ENCODE measurements at places on chromosomes 7 and 10.

GRCh38 chr10:45144326-45145070 lies 143.8 kb downstream of the ZNF22 start:
- DNase-seq, result no peak

- no peak for DNase-seq
Measured at GRCh38 chr10:72056113-72056512, 32.2 kb downstream of the SPOCK2 start.

GRCh38 chr7:35253460-35253709 lies 515 bp downstream of the TBX20 start:
- no peak for DNase-seq

GRCh38 chr7:132609222-132609621 lies 33.0 kb upstream of the PLXNA4 start:
- DNase-seq, result no peak

DNA sequence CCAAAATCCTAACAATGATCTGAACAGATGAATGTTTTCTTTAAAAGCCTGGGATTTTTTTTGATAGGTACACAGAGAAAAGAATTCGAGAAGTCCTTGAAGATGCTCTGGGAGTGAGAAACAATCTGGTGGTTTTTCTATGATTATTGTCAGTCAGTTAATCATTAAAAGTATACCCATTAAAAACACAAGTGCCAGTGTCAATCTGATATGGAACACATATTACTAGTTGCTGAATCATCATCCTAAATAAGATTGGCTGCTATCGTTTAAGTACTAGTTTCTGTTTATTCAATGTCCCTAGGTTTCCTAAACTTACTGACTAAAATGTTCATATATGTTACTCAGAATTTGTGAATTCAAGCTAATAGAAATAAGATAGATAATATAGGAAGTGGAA lies 16.1 kb downstream of the COL28A1 start:
- no peak for DNase-seq

- no peak for DNase-seq
Measured at GRCh38 chr7:21972397-21972784, 26.7 kb upstream of the CDCA7L start.

DNA sequence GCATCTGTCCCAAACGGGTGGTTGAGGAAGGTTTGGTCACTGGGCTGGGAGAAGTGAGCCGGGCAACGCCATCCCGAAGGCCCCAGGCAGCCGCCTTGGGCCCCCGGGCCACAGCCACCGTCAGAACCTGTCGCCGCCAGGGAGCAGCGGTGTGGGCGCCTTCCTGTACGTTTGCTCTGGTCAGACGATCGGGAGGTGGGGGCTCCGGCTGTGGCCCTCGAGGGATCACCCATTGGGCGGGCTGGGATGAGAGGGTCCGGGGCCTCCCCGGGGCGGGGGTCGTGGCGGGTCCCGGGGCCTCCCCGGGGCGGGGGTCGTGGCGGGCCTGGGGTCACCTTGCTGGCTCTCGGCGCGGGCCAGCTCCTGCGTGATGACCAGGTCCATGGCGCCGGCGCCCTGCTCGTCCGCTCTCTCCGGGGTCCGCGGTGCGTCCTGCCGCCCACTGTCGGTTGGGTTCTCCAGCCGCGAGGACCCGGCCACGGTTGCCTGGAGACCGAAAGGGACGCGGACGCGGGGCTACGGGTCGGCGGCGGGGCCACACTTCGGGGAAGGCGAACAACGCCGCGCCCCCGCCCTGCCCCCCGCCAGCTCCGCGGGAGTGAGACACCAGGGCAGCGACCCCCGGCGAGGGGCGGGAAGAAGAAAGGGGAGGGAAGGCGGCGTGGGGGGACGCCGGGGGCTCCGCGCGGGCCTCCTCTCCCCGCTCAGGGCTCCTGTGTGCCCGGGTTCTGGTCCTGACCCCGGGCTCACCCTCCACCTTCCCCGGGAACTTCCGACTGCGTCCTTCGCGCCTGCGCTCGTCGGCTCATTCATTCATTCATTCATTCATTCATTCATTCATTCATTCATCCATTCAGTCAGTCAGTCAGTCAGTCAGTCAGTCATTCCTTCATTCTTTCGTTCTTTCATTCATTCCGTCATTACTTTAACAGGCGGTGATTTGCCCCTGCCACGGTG lies at the start of gene CFAP46:
CFAP46 (minus strand) TSS at position 470 of the 957 bp plus-strand sequence; CDS start at position 384, 86 bp downstream.
- no peak for DNase-seq

- no peak for DNase-seq
Measured at GRCh38 chr10:53356616-53357349, 584.2 kb upstream of the MBL2 start.

GRCh38 chr10:129785536-129785981 lies 178.5 kb downstream of the EBF3 start:
- no peak for DNase-seq

GRCh38 chr10:76497666-76498065 lies 1066.2 kb downstream of the LRMDA start:
- DNase-seq, result no peak

DNA sequence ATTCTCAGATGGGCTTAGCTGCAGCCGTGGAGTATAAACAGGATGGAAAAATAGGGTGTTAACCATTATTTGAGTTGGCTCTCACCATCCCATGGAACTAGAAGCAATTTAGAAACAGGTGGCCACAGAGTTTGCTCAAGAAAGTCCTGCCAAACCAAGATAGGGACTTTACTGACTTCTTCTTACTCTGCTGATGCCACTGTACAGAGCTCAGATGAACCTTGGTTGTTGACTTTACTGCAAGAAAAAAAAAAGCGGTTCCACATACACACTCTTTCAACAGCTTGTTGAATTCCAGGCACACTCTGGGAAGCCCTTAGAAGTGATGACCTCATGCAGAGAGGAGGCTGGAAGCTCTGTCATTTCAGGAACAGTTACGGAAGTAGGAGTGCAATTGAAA lies 753.4 kb downstream of the NRG3 start:
- DNase-seq, result no peak

- DNase-seq, result no peak
Measured at GRCh38 chr7:130492523-130493274, 814 bp downstream of the MEST start.

DNA sequence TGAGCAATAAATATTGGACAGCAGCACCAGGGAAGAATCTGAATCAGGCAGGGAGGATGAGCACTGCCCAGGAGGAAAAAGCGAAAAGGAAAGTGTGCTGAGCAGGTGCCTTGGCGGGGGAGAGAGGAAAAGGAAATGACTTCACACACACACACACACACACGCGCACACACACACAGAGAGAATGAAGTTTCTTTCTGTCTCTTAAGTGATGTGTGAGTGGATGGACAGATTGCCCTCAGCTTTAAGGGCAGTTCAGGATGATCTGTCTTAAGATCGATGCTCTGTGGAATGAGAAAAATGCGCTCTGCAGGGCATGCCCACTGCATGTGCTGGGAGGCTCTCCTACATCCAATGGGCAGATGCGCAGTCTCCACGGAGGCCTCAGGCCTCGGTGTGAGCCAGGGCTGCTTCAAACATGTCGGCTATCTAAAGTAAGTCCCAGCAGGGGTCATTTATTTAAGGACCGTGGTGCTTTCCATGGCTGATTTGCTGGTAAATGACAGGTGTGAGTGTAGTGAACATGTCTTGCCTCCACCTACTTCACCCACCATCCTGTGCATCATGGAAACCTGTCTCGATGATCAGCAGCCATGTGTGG lies 2.5 kb upstream of the ACBD5 start:
- peak; percentile 64 for DNase-seq

DNA sequence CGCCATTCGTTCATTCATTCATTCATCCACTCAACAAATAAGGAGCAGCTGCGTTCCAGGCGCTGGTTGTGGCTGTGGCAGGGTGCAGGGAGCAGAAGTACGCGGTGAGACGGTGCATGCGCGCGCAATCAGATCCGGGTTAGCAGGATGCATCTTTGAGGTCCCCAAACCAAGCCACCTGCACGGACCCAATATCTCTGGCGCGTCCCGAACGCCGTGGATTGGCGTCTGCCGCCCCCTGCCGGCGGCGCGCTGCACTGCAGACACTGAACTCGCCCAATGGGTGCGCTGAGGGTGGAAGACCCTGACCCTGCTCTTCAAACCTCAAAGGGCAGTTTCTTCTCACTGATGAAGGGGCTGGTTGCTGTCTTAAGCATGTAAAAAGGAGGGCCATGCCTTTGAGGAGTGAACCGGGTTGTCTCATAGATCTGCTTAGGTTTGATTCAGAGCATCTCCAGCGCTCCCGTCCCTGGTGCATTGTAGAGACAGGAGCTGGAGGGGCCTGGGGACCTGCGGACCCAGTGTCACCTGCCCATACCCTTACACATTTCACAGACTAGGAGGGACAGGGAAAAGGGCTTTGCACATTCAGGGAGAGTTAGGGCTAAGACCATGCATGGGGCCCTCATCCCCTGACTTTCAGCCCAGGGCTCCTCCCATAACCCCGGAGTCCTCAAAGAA lies 102.5 kb downstream of the RAMP3 start:
- peak; percentile 60 for DNase-seq

DNA sequence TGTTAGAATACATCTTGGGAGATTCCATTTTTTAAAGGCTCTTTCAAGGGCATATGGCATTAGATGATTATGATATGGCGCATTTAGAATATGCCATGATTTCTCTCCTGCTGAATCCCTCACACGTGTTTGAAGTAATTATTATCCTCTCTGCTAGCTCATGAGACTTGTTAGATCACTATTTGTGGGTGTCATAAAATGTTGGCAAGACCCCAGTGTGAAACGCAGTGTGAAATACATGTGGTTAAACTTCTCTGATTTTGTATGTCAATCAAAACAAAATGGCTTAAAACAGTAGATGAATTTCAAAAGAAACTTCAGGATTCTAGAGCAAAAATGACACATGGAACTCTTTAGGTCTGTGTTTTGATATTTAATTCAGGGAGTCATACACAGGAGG lies 560.8 kb downstream of the AUTS2 start:
- no peak for DNase-seq

DNA sequence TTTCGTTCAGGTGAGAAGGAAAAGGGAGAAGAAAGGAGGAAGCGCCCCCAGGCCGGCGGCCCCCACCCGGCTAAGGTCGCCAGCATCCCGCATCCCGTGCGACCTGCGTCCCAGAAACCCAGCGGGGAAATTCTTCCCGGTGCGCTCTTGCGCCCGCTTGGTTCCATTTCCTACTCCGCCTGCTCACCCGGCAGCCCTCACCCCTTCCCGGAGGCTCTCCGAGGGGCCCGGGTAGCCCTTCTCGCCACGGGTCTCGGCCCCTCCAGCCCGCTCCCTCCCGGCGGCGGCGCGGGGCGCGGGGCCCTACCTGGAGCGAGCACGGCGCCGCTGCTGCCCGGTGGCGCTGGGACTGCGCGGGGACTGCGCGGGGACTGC lies at the start of gene PRKCQ:
PRKCQ (minus strand) TSS at position 373 of the 375 bp plus-strand sequence. CDS start 65,141 bp downstream, outside the sequence.
- no peak for DNase-seq

DNA sequence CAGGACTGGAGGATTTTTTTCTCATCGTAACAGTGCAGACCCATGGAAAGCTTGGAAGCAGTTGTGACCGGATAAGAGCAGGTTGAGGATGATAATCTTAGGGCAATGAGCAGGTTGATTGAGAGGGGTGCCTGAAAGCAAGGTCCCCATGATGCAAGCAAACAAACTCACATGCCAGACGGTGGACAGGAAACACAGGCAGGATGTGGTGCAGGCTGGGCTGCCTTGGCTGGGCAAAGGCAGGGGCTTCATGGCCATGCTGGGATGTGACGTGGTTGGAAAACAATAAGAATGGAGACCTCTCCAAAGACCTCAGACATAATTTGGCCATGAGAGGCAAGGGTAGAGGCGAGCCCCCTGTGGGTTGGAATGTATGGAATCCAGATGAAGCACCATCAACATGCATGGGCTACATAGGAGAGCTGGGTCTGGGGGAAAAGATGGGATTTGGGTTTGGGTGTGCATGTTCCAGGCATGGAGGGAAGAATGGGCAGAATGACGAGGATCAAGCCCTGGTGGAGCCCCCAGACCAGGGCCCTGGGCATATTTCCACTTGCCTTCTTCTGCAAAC lies 58.3 kb downstream of the IKZF1 start:
- DNase-seq, result peak; percentile 41

GRCh38 chr10:73159038-73159648 lies 8.7 kb downstream of the ECD start:
- peak; percentile 51 for DNase-seq

DNA sequence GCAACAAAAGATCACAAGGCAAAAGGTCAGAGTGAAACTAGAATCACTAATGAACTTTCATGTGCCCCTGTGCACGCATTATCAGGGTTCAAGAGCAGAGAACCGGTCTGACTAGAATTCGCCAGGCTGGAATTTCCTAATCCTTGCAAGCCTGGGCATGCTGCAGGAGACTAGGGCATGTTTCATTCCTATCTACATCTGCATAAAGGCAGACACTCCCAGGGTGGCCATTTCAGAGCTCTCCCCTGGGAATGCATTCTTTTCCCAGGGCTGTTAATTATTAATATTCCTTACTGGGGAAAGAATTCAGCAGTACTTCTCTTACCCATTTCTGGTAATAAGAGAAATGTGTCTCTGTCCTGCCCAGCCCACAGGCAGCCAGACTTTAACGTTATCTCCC lies 90.5 kb downstream of the CDC14C start:
- DNase-seq, result no peak

GRCh38 chr7:117949232-117949631 lies 76.0 kb upstream of the CTTNBP2 start:
- no peak for DNase-seq

- DNase-seq, result no peak
Measured at GRCh38 chr10:124081547-124082140, 11.8 kb downstream of the CHST15 start.
